ENCODE measurements at places on chromosomes 7 and 10. TPM values are rescaled to one million over a fixed set of nuclear protein-coding genes. Genes with fewer than 3 reads are reported as not detected.

ITGB1 gene
- total RNA-seq = 453 TPM

CTTNBP2 gene
- 4.3 TPM for total RNA-seq

DNA sequence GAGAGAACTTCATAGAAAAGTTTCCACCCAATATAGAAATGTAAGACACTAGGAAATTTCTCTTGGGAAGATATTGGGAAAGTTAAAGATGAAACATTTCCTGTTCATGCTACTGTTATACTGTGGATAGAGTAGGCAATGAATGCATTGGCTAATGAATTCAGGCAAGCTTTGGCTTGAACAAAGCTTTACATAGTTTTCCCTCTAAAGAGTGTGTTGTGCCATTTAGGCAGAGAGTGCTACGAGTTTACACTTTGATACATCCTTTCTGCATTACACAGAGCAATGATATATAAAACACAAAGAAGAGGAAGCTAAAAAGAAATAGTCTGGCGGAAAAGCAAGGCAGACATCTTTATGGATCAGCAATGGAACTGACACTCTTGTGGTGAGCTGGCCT, 125.9 kb upstream of the SHH start:
- no peak for DNase-seq

- no peak for DNase-seq
These were observed 31.8 kb upstream of the SRGN start for GRCh38 chr10:69056129-69056528.

DNA sequence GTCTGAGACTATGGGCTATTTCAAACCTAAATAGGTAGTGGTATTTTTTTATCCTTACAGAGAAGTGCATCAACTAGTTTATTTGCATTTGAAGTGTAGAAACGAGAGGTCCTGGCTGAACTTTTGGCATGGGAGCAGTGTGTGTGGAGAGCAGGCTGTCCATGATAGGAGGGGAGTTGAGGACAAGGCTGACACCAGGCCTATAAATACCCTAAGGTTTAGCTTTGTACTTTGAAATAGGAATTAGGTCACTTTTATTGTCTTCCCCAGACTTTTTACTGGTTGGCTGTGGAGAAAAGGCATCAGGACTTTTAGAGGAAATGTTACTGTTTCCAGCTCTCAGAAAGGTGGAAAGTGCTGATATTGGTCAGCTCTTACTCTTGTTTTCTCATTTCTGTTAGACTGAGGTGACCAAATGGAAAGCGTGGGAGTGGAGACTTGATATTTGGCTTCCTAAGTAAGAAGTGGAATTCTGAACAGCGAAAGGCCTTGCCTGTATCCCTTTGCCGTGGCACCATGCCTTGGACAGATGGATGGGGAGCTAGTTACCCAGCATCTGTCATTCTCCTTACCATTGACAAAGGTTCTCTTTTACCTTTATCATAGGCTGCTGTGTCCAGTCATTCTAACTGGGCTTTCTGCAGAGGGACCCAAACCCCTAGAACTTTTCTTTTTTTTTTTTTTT, 46.0 kb downstream of the GBF1 start:
- no peak for DNase-seq

- no peak for DNase-seq
These were observed 594.3 kb downstream of the REEP3 start for GRCh38 chr10:64115471-64115870.

GRCh38 chr10:127526161-127526560, 22.9 kb upstream of the NPS start:
- DNase-seq = no peak

PAPSS2 gene
- 15.3 TPM for total RNA-seq

GRCh38 chr7:154896076-154896475, 106.8 kb downstream of the PAXIP1 start:
- no peak for DNase-seq

DNA sequence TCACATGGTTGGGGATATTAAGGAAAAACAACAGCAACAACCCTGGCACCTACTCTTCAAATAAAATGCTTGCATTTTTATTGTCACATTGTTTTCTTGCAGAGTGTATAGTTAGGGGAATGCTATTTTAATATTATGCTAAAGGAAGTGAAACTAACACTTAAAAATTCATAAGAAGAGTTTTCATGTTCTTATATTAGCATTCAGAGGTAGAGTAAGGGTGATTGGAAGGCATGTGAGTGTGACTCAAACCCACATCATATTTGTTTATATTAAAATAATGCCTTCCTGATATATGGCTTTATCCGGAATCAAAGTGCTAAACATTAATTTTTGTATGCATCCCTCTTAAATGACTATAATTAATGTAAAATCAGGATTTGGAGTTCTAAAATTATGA, 59.8 kb upstream of the TES start:
- no peak for DNase-seq

CYP26C1 gene
- total RNA-seq = not detected

DNA sequence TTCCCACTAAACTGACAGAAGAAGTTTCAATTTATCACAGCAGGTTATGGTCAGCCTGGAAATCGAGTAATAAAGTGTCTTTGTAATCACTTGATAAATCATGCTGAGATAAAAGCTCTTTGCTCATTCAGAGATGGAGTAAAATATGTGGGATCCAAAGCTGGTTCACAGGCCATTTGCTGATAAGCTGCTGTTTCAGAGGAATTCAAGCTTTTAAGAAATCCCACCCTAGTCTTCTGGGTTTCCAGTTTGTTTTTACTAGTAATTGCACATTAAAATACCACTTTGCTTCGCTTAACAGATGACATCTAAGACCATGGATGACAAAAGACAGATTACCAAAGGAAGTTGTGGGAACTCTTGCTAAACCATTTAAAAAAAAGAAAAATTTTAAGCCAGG, 37.4 kb upstream of the CDK6 start:
- DNase-seq = no peak

- DNase-seq = no peak
These were observed 229.6 kb downstream of the CREB5 start for GRCh38 chr7:28641752-28642545.

- DNase-seq = no peak
These were observed 253.3 kb downstream of the DIP2C start for GRCh38 chr10:436013-436697.

DNA sequence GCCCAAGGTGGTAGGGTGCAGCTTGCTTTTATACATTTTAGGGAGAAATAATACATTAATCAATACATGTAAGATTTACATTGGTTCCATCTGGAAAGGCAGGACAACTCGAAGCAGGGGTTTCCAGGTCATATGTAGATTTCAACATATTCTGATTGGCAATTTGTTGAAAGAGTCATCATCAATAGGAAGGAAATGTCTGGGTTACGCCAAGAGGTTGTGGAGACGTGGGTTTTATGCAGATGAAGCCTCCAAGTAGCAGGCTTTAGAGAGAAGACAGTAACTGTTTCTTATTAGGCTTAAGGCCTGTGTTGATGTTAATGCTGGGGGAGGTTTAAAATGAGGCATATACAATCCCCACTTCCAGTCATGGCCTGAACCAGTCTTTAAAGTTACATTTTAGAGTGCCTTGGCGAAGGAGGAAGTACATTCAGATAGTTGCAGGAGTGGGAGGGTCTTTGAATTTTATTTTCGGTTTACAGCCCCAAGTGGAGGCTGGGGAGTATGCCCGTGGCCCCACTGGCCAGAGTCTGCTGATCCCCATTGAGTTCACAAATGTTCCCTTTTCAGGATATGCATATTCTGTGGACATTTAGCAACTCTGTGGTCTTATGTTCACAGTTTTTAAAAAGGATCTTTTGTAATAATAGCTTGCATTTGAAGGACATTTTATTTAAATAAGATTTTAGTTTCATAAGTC, 166.0 kb upstream of the GDF10 start:
- DNase-seq = no peak

SPDYE9 gene
- not detected for total RNA-seq

PNLIPRP2 gene
- total RNA-seq = not detected

ZPBP gene
- total RNA-seq = not detected

DNA sequence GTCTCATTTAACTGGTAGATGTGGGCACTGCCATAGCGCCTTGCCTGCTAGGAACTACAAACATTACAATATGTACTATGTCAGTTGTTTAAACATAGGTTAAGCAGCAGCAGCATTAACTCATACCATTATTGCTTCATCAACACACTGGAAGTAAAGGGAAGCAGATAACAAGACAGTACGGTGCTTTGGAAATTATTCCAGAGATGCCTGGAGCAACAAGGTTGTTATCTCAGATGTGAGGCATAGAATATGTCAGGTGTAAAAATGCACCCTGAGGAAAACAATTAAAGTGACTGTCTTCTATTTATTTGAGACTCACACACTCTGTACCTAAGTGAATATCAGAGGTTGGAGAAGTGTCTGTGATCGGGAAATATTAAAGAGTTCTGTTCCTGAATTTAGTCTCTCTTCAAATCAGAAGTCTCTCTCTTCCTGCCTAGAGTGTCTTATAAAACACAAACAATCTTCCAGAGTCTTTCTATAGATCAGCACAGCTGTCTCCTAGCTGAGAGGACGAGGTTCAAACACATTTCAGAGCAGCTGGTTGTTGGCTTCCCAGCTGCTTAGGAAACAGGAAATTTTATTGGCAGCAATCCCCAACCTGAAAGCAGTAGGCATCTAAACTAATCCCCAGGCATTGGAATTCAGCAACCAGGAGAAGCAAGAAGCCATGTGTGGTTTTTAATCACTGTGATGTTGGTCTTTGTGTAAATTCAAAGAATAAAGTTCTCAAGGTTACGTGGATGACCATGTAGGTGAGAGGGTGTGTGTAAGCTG, 994.4 kb upstream of the LRRTM3 start:
- no peak for DNase-seq

All from right cardiac atrium (tissue), 5 donors.